Neural crest cell (in vitro differentiated cells): ENCODE measurements at places on chromosomes 5 and 9.

- H3K4me3 ChIP-seq, result no peak overlapping the region
- H3K4me1 ChIP-seq, result no peaks in the 10 kb centered on the region
- H3K27ac ChIP-seq, result peak overlapping the region; percentile 32
- no peaks in the 10 kb centered on the region for H3K27me3 ChIP-seq
These were observed 602 bp upstream of the ACTL7A start for GRCh38 chr9:108861464-108861863.

DNA sequence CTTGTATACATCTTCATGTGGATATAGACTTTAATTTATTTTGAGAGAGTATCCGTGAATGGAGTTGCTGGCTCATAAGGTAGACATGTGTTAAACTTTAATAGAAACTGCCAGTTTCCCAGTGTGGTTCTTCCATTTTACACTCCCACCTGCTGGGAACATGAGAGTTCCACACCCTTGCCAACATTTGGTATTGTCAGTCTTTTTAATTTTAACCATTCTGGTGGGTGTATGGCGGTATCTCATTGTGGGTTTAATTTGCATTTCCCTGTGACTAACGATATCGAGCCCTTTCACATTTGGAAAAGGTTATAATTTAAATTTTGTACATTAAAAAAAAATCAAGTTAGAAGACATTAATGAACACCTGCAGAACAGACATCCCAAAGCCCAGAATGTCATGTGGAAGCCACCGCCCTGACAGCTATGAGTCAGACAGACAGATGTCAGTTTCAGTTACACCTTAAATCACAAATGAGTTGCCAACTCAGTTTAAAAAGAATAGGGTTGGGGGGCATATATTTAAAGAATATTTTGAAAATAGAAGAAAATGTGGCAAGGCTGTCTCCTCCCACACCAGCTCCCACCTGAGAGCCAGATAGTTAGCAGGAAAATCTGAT is 36.9 kb downstream of the ANKRD33B start:
- peaks cover 61% of the 10 kb centered on the region for H3K27me3 ChIP-seq
- DNase-seq, result no peak
- H3K27ac ChIP-seq, result no peak overlapping the region
- no peak overlapping the region for H3K4me3 ChIP-seq

DNA sequence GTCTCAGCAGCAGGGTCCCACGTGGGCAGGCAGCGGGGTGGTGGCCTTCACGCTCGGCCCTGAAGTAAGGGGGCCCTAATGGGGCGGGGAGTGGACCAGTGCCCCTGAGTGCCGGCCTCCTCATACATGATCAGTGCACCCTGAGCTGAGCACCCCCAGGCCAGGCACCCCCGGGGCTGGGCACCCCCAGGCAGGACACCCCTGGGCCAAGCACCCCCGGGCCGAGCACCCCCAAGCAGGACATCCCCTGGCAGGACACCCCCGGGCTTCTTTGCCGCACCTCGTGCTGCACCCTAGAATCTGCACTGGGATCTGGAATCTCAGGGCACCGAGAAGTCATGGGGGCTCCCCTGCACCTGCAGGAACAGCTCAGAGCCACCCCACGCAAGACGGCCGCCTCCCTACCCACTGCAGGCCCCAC is 51.4 kb downstream of the EXD3 start:
- peaks cover 3% of the 10 kb centered on the region for H3K36me3 ChIP-seq
- no peaks in the 10 kb centered on the region for H3K27me3 ChIP-seq

GRCh38 chr5:33758737-33759136 is 133.1 kb downstream of the ADAMTS12 start:
- no peaks in the 10 kb centered on the region for H3K36me3 ChIP-seq
- H3K27me3 ChIP-seq, result peaks cover 15% of the 10 kb centered on the region
- no peak for DNase-seq
- H3K4me1 ChIP-seq, result peaks cover 25% of the 10 kb centered on the region
- no peak overlapping the region for H3K4me3 ChIP-seq
- no peak overlapping the region for H3K27ac ChIP-seq

DNA sequence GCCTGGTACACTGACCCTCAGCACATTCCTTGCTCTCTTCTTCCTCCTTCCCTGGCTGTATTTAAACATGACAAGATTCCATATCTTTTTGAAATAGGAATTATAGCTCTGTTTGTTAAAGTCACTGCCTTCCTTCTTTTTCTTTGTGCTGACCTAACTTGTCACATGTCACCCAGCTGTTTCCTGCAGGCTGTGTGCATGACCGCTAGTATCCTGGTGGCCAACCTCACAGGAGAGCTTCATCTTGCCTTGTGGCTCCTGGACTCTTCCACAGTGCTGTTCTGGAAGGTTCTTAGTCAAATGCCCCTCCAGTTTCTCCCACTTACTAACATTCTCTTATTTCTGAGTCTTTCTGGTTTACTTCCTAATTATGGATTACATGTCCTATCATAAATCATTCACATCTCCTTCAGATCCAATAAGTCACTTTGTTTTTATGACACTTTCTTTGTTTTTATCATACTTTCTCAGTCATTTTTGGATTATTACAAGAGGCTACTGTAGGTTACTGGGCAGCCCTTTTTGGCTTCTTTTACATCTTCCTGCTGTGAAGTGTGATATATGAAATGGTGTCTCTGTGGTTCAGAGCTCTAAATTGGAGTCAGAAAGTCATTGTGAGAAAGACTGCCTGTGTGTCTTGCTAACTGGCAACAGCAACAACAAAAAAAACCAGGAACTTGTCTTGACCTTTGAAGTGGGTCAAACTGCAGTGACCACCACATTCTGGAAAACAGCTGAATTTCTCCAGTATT is 463.6 kb upstream of the DAP start:
- no peak overlapping the region for H3K27ac ChIP-seq
- DNase-seq, result no peak
- no peaks in the 10 kb centered on the region for H3K27me3 ChIP-seq
